Fibroblast of skin of back (primary cell): ENCODE measurements at places on chromosomes 2 and 18.

DNA sequence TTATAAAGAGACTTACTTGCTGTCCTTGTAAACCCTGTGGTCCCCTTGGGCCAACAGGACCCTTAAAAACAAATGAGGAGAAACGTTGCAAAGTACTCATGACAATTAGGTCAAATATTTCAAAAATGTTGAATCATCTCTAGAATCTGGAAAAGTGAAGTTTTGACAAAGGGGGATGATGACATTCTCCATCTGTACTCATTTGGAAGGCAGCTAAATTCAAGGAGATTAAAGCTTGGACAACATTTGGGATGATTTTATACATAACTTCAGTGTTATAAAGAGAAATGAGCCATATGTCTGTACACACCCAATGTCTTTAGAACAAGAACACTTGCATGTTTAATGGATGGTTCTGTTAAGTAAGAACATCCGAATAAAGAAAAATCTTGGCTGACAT is 92.9 kb downstream of the COL5A2 start:
- DNase-seq = peak; percentile 92

- DNase-seq = no peak
Measured at GRCh38 chr2:37449761-37450296, 105.4 kb downstream of the QPCT start.

DNA sequence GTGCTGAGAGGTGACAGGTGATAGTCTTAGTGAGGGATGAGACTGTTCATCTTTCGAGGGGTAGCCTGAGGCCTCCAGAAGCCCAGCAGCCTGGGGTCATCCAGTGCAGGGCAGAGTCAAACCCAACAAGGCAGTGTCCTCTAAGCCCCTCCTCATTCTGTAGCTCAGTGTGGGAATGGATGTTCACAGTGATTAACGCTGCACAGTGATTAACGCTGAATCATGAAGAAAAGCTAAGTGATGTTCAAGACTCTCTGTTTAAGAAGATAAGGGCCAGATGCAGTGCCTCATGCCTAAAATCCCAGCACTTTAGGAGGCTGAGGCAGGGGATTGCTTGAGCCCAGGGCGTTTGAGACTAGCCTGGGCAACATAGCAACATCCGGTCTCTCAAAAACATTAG is 56.3 kb upstream of the LAPTM4A start:
- DNase-seq = no peak

GRCh38 chr18:12345491-12346239 is 31.4 kb downstream of the AFG3L2 start:
- DNase-seq = no peak

GRCh38 chr2:198273660-198274059 is 469.3 kb downstream of the PLCL1 start:
- DNase-seq = peak; percentile 19

DNA sequence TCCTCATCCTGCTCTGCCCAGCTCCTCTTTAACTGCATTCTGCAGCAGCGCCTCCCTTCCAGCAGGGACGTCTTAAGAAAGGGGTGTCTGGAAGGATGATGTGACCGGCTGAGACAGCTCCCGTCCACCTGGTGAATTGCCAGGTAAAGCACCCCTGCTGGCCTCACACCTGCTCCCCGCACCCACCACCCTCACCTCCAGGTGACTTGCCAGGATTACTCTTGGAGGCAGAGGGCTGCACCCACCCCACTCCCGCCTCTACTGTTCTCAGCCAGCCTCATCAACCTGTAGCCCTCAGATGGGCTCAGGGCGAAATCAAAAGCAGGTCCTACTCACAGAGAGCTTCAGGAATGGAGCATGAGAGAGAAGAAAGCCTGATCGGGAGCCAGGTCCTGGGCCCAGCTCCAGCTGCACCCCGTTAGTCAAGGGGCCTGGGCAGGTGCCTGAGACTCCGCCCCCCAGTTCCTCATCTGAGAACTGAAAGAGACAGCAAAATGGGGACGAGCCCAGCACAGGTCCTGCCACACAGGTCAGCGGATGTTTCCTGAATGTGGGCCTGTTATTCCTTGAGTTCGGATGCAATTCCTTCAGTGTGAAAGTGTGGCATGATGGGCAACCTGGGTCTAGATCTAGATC is 5.6 kb downstream of the ADRA2B start:
- no peak for DNase-seq
